ENCODE measurements at places on chromosomes 1 and 21. TPM values are rescaled to one million over a fixed set of nuclear protein-coding genes. Genes with fewer than 3 reads are reported as not detected.

DNA sequence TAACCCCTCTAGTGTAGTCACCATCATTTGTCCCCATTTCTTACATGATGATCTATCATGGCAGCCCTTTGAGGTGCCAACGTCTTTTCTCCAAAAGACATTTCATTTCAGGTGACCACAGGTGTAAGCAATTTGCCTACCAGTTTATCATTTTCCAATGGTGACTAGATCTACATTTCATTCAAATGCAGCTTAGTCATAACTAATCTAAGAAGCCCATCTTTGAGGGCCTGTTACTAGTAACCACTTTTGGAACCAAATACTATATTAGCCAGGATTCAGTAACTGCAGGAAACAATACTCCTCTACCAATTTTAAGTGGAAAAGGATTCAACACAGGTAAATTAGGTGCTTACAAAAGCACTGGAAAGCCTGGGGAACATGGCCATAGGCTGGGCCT lies 30.6 kb upstream of the TMEM54 start:
- no peak for DNase-seq

GRCh38 chr21:20004367-20004766 lies 993.8 kb upstream of the NCAM2 start:
- no peak for DNase-seq

RBP7 gene
- total RNA-seq: 2.4 TPM

LRRIQ3 gene
- total RNA-seq: 0.34 TPM

DNA sequence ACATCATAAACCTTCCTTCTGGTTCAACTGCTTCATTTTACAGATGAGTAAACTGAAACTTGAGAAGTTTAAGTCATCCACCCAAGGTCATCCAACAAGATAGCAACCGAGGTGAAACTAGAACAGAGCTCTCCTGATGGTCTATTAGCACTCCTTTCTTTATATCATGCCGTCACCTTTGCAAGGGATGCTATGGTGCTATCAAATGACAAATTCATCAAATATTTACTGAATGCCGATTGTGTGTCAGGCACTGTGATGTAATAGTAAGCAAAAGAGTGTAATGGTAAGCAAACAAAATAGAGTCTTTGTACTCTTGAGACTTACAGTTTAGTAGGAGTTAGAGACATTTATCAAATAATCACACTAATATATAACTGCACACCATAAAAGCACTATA lies 14.0 kb upstream of the SGIP1 start:
- no peak for DNase-seq

- no peak for DNase-seq
Measured at GRCh38 chr1:107254306-107254705, 113.5 kb downstream of the NTNG1 start.

DNA sequence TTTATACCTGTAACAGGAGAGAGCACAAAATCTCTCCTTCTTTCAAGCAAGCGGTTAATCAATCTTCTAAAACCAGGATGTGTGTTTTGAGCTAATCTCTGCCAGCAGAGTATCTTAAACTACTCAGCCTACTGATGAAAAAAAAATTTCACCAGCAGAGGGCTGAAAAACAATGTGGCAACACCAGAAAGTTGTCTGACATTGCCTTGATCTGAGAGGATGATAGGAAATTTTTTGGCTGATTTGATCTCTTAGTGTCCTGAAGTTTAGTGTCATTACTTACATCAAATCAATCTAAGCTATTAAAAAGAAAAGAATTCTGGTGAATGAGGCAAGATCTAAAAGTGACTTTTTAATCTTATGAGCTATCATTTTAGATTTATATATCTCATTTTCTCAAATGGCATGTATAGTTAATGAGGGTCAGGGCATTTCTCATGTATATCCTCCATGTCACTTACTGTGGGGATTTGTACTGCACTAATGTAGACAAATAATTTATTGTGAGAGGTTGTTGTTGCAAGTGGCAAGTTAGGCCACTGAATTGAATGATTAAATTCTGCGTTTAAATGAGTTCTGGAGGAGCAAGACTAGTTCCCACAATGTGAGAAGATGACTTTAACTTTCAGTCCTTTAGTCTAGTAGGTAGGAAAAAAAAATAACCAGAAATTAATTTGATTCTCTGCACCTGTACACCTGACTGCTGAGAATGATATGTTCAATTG lies 10.9 kb downstream of the ADAMTS1 start:
- no peak for DNase-seq

GRCh38 chr1:39205102-39205780 lies 746 bp downstream of the MACF1 start:
- DNase-seq: peak; percentile 22

GRCh38 chr1:212920896-212921295 lies 29.4 kb upstream of the VASH2 start:
- DNase-seq: no peak

GRCh38 chr1:220347654-220348175 lies 75.5 kb upstream of the RAB3GAP2 start:
- DNase-seq: no peak

DNA sequence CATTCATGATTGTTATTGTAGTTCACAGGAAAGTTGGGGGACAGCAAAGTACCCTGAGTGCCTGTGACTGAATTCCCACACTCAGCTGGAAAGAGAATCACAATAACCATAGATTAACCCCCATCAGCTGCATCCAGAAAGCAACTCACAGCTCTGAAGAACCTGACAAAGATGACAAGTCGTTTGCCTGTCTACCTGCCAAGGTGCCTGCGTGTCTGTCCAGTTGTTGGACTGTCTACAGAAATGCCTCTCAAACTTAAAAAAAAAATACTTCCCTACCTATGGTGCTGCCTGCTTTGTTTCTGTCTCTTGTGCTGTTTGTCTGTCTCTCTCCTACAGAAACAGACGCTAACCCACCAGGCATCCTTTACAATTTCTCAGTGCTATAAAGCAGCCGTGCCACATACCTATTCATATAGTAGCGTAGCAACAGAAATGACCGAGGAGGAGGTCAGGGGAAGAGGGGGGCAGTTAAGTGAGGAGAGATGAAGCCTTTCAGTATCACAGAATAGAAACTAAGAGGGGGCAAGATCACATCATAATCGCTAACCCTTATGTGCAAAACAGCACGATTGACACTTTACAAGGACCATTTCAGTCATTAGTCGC lies 154.6 kb upstream of the HMGB4 start:
- no peak for DNase-seq

DNA sequence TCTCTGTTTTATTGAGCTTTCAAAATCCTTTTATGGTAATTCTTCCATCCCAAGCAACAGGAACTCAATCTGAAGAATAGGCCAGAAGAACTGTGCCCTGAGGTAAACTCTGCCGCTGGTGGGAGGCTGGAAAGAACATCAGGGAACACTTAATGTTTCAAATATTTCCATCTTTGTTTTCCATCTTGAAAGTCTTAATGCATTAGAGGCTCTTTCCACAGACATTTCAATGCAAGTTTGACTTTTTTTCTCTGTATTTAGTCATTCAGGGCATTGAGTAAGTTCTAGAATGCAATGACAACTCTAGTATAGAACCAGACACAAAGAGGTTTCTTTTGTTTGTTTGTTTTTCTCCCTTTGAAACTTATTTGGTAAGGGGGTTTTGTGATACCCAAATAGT lies 61.5 kb downstream of the KIAA0040 start:
- DNase-seq: no peak

DNA sequence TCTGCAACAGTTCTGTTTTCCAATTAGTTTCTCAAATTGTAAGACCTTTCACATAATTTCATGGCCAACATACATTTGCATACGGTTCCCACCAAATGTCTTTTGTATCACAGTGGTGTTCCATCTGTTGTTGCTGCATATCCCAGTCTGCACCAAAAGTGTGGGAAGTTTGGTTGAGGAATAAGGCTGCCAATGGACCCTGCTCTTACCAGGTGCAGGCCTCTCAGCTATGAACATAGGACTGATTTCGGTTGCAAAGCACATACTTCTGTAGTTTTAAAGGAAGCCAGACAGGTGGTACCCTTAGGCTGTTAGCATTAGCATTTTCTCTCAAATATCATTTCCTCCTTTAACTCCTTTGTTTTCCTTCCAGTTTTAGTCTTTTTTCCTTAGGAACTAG lies 33.8 kb downstream of the ADGRL4 start:
- no peak for DNase-seq

DNA sequence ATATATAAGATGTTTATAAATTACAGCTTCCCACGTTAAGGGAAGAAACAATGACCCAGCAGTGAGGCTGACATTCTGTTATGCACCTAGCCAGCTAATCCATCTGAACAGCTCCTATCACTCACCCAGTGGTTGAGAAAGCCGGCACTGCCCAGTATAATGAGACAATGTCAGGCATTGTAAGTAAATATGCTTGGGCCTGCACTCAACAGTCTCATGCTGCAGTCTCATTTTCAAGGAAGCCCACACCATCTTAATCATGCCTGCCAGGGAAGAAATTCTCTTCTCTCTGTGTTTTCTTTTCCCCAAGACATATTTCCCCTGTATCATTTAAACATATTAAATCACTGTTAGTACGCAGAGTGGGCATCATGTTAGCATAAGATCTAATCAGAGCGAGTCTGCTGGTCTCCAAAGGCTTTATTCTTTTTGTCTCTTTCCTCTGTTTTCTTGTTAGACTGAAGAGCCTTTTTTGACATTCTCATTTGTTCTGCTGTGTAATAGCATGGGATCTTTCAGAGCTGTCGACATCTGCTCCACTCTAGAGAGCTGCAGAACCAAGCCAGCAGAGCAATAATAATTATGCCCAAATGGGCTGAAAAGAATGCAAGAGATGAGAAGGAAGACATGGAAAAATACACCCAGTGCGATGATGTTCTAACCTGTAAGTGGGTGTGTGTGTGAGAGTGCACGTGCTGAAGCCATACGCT lies 67.6 kb upstream of the SLC22A15 start:
- DNase-seq: no peak

DNA sequence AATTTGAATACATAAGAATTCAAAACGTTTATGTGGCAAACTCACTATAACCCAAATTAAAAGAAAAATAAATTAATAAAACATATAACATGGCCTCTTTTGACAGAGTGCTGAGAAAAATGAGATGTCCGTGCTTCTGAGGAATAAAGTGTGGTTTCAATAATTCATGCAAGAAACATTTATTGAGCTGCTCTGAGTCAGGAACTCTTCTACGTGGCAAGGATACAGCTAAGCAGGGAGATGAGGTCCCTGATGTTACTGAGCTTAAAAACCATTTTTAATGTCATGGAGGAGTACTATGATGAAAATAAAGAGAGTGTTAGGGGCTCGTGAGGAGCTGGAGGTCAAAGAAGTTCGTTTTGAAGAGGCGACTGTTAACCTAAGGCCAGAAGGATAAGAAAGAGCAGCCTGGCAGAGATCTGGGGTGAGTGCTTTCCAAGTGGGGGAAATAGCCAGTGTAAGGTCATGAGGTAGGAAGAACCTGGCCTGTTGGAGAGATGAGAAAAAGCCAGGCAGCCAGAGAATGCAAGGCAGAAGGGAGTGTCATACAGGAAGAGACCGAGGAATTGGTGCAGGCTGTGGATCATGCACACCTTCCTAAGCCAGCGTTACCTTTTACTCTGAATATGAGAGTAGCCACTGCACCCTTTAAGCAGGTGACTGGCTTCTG lies 182.2 kb upstream of the DUSP10 start:
- DNase-seq: no peak

- DNase-seq: no peak
Measured at GRCh38 chr1:92817986-92818764, 13.7 kb upstream of the RPL5 start.

KRTAP13-2 gene
- 10.0 TPM for total RNA-seq

DNA sequence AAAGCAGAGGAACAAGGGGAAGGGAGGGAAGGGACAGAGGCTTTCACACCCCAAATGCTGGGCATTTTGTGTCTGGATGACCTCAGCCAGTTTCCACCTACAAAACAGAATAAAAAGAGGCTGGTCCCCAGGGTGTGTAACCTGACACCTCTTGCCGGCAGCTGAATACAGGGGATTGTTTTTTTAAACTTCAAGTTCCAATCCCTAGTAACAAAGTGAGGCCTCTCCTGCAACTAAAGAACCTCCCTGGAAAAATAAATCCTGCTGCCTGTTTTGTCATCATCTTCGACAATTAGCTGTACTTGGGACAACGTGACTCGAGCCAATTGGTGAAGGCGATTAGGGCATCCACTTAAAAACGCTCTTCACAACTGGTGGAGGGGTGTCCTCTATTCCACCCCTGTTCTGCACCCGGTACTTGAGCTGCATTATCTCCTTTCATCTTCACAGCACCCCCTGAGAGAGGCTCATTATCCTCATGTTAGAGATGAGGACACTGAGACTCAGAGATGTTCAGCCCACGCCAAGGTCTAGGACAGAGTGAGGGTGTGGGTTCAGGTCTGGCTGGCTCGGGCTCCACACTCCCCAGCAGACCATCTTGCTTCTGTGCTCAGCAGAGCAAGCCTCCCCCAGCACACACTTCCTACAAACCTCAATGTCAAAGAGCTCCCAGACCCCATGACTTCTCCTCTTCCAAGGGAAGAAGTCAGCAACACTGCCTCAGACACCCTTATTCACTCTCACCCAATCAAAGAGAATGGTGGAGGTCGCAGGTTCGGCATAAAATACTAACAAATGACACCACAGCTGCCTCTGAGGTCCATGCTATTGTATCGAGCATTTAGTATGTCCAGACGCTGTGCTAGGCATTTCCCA lies 15.2 kb downstream of the ITPKB start:
- no peak for DNase-seq

FCRL6 gene
- total RNA-seq: not detected

DNA sequence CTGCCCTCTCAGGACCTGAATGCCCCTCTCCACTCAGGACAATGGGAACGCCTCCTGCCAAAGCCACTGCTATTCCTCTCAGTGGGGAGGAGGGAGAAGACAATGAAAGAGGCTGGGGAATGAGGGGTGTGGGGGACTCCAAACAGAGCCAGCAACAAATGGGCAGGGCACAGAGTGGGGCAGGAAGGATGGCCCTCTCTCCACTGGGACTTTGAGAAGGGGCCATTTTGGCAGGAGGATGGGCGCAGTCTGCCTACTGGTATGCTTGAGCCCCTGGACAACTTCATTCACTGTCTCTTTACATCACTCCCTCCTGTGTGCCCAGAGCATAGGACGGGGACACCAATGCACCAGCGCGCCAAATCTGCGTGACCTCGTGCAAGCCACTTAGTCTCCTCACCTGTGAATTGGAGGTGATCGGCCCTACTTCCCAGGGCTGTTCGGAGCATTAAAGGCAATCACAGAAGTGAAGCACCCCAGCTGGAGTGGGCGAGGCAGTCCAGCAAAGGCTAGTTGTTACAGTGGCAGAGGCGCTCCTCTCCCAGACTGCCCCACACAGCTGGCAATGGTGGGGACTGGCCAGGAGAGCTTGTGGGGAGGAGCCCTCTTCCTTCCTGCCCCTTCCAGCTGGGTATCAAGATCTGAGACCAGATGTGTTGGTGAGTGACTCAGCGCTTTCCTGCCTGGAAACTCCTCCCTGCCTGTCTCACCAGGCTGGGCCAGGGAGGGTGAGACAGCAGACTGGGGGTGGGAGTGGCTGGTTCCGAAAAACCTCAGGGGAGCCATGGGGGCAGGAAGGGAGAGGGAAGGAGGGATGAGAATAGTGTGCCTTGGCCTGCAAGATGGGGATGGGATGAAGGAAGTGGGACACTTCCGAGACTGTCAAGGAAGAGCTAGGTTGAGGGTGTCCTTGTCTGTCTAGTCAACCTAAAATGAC lies 22.4 kb upstream of the SYNC start:
- peak; percentile 41 for DNase-seq

AUNIP gene
- not detected for total RNA-seq

CNR2 gene
- 0.39 TPM for total RNA-seq

TMEM81 gene
- total RNA-seq: 2.0 TPM

- no peak for DNase-seq
Measured at GRCh38 chr1:117964290-117965038, 34.9 kb downstream of the WDR3 start.

All from left colon (tissue), 2 donors.